Natural killer cell (primary cell): ENCODE measurements at places on chromosomes 5 and 9. TPM values are rescaled to one million over a fixed set of nuclear protein-coding genes. Genes with fewer than 3 reads are reported as not detected.
A peak's percentile ranks its signal among the peaks of the same experiment; 100 is the strongest.

GRCh38 chr5:55897206-55897894, 46.2 kb downstream of the IL31RA start:
- no peaks in the 10 kb centered on the region for H3K36me3 ChIP-seq
- H3K4me3 ChIP-seq, result no peak overlapping the region
- peaks cover 11% of the 10 kb centered on the region for H3K4me1 ChIP-seq
- no peaks in the 10 kb centered on the region for H3K27me3 ChIP-seq

- H3K27ac ChIP-seq, result no peak overlapping the region
- peaks cover 3% of the 10 kb centered on the region for H3K4me1 ChIP-seq
These were observed 26.7 kb downstream of the CLTA start for GRCh38 chr9:36217256-36217968.

DNA sequence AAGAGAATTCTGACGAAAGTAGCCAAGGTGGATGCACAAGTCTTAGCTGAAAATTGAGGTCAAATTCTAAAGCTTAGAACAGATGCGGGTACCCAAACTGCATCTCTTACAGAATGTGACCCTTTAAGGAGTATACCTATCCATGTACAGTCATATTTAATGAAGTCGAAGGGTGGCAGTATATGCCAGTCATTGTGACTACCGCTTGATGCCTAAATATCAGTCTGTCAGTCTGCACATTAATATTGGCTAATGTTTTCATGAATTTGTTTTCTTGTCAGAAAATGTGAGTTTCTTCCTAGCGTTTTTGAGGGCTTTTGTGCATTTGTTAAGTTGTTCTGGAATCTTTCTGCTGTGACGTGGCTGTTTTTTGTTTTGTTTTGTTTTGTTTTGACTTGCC, 264.5 kb upstream of the ELAVL2 start:
- no peak overlapping the region for H3K4me3 ChIP-seq
- H3K36me3 ChIP-seq, result no peaks in the 10 kb centered on the region

DNA sequence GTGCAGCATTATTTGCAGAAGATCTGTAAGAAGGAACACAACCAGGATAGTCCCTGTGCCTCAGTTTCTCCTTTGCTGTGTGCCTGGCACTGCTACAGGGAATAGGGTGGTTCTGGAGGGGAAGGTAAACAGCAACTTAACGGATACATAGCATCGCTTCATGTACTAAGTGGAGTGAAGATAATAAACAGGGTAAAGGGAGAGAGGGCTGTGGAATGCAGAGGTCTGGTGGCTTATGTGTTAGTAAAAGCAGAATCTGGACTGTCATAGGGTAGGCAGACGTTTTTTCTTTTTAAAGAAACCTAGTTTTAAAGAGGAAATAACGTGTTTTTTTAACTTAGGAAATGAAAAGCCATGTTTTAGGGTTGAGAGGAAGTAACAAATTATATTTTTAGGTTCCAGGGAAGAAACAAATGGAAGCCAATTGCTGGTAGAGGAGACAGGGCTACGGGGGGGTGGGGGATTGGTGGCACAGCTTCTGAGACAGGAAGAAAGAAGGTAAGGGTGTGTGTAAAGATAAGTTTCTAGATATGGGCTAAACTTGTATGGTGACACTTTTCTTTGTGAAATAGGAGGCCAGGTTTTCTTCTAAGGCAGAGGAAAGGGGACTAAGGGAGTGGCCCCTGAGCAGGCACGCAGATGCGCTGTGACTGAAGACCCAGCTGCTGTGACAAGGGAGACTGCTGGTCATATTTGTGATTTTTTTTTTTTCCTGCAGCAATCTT, 1.3 kb downstream of the GNG10 start:
- peak overlapping the region; percentile 57 for H3K27ac ChIP-seq
- no peak for DNase-seq
- H3K27me3 ChIP-seq, result no peaks in the 10 kb centered on the region

SPARC gene
- total RNA-seq, result 23.4 TPM
